ENCODE measurements at places on chromosomes 4 and X. TPM values are rescaled to one million over a fixed set of nuclear protein-coding genes. Genes with fewer than 3 reads are reported as not detected.

The MTTP gene
- total RNA-seq = 0.63 TPM

The AMOT gene
- total RNA-seq = 24.4 TPM

The POF1B gene
- not detected for total RNA-seq

The SSX4B gene
- not detected for total RNA-seq

The FGD1 gene
- 0.98 TPM for total RNA-seq

The TGIF2LX gene
- not detected for total RNA-seq

GRCh38 chrX:10450959-10451355 lies 169.4 kb downstream of the MID1 start:
- DNase-seq = no peak

- DNase-seq = no peak
Observed at GRCh38 chr4:161813389-161813788, 350.4 kb downstream of the FSTL5 start.

DNA sequence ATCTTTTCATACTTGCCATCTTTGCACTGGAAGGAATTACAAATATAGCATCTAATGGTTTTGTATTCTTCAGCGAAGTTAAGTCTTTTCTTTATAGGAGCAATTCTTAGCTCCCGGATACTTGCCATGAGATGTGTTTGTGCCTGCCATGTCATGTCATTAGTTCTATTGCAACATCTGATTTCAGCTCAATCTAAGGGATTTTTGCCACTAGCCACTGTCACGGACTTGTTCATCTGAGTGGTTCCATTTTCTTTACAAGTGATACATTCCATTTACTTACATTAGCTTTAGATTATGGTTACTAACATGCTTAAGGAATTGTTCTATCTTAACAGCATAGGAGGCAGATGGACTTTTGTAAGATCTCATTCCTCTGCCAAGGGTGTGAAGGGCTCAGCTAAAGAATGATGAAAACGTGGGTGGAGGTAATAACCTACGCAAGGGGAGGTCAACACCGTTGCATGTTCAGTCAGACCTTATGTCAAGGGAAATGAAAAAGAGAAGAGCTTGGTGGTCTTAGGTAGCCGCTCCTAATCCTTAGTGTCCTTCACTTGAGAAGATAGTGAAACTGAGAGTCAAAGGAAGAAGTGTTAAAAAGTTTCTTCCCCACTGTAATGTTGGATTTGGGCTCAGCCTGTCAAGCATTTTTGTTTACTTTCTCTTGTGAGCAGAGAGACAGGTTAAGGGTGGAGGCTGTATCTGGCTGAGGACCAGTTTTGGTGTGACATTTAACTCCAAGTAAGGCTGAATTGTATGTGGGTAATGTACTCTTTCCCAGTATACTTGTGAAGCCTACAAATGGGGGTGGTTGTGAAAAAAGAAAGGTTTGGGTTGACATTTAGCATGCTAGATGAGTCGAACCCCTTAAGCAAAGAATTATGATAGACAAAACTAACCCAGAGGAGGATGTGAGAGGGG lies 3.6 kb upstream of the KLHL2 start:
- no peak for DNase-seq

GRCh38 chr4:8010618-8011017 lies 71.0 kb upstream of the AFAP1 start:
- no peak for DNase-seq

DNA sequence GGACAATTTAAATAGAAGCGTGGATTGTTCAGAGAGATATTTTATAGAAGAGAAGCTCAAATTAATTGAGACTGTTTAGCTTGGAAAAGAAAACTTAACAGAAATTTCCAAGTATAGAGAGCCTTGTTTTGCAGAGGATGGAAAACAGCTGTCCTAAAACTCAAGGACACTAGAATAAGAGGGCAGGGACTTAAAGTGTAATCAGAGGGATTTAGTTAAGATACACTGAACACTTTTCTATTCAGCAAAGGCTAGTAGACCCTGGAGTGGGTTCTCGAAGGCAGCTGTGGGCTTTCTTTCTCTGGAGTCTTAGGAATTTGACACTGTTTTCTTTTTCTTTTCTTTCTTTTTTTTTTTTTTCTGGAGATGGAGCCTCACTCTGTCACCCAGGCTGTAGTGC lies 92.7 kb upstream of the ARX start:
- no peak for DNase-seq

- no peak for DNase-seq
Observed at GRCh38 chrX:49282647-49283011, 13.0 kb downstream of the PPP1R3F start.

DNA sequence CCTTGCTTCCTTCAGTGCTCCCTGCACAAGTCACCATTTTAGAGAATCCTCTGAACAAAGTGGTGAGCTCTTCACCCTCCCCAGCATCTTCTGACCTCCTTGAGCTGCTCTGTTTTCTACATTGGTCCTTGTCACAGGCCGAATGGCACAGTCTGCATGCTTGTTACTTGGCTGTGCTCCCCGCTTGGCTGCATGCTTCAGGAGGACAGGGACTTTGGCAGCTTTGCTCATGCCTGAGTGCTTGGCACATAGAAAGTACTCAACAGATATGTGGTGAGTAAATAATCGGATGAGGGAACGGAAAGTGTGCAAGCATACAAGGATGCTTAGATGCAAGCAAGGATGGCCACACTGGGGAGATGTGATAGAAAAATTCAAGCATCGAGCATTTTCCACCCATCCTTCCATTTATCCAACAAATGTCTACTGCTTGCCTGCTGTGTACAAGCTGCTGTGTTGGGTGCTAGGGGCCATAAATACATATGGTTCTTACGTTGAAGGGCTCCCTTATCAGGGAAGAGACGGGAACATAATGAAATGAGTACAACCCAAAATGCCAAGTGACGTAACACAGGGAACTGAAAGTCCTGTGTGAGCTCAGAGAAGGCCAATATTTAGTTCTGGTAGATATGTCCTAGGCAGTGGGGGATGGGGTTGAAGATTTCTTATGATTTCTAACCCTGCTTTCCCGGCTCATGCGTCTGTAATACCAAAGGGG lies 31.2 kb downstream of the SLC2A9 start:
- no peak for DNase-seq

DNA sequence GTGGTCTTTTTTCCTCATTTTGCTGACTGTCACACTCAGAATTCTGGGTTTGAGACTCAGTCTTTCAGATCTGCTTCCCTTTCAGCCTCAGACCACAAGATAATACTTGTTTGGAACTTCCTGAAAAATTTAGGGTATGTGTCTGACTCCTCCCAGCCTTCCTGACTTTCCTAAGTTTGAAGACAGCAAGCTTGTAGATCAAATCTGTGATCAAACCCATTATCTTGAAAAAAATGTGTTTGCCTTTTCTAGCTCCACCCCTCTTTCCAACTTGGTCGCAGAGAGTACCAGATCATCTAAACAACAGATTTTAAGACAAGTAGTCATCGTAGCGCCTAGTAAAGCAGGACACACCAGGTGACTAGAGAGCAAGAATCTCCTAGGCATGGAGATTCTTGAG lies 9.9 kb downstream of the BCAP31 start:
- no peak for DNase-seq

DNA sequence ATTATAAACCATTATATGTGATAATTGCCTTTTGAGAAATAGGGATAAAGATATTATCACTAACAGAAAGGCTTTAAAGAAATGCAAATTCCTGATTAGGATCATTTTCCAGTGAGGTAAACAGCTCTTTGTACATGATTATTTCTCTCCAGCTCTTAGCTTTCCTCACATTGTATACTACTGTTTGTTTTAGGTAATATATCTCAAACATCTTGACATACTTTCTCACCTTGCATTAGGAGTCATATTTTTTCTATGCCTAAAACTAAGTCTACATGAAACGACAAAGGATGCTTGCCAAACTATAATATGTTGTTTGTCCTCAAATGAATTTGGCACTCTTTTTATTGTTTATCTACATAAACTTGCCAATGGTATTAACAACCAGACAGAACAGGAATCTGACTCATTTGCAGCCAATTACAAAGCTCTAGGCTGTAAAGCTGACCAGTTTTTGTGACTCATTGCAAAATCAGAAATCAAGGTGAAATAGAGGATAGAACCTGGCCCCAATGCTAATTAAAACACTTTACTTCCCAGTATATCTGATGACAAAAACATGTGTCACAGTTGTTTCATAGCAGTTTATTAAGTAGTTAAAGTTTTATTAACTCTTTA lies 107.0 kb downstream of the IQCM start:
- no peak for DNase-seq

DNA sequence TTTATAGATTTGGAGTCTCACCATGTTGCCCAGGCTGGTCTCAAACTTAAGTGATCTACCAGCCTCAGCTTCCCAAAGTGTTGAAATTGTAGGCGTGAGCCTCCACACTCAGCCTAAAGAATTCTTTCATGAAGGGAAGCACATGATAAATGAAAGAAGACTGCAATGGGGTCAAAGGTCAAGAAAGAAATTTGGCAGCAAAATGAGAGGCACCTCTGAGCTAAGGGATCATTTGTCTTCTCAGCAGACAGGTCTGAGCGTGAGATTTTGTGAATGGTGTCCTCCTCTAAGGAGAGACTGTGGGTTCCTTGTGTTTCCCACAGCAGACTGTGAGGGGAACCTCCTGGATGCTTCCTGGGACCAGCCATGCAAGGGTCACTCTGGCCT lies 57.5 kb upstream of the EGFL6 start:
- no peak for DNase-seq
